ENCODE measurements at places on chromosomes 2 and 18. TPM values are rescaled to one million over a fixed set of nuclear protein-coding genes. Genes with fewer than 3 reads are reported as not detected.

Gene DYNAP
- not detected for total RNA-seq

Gene SAG
- total RNA-seq, result not detected

Gene OSBPL6
- 22.3 TPM for total RNA-seq

Gene HOXD9
- not detected for total RNA-seq

Gene SLC66A2
- 31.0 TPM for total RNA-seq

Gene DNAH6
- 6.6 TPM for total RNA-seq

Gene LINC00305
- not detected for total RNA-seq

DNA sequence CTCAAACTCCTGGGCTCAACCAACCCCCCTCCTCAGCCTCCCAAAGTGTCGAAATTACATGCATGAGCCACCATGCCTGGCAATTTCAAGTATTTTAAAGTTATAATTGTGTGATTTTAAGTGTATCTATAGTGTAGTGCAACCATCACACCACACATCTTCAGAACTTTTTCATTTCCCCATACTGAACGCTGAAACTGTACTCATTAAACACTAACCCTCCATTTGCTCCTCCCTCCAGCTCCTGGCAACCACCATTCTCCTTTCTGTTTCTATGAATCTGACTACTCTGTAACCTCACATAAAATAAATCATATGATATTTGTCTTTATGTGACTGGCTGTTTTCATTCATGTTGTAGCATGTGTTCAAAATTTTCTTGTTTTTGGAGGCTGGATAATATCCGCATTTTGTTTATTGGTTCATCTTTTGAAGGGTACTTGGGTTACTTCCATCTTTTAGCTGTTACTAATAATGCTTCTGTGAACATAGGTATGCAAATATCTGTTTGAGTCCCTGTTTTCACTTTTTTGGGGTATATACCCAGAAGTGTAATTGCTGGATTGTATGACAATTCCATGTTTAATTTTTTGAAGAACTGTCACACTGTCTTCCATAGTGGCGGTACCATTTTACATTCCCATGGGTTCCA lies 188.2 kb downstream of the PLCL1 start:
- DNase-seq, result no peak

DNA sequence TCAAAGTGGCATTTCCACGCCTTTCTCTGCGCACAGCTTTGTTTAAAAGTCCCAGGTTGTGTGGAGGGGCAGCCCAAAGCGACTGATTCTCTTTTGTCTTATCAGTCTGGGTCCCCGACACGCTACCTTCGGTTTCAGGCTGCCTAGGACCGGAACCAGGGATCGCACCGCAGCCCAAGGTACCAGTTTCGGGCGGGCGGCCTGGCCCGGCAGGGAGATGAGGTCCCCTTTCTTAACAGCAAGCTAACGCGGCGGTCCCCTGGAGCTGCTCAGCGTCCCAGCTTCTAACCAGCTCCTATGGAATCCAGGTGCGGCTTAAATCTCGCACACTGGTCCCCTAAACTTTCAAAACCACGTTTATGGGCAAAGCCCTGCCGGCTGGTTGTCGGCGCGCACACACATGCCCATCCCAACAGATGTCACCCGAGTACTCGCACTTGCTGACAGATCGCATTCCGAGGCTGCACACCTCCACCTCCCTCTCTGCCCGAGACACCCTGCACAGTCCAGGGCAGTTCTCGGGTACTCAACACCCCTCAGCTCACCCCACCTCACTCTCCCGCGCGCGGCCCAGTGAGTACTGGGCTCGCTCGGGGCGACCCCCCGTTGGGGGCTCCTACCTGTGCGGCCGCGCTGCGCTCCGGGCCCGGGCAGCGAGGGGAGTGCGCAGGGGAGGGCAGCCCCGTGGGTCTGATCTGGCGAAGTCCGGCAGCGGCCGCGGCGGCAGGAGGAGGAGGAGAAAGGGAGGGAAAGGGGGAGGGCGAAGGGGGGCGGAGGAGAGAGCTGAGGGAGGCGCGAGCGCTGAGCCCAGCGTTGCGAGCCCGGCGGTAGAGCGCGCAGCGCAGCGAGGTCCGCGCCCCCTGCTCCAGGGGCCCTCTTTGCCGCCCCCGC lies at the start of gene EFEMP1:
Gene EFEMP1 (minus strand): TSS at position 692 of the 891 bp plus-strand sequence. CDS start 1,342 bp downstream, outside the sequence.
- DNase-seq, result no peak

- DNase-seq, result no peak
Observed at GRCh38 chr2:58983111-58983510, 742.0 kb upstream of the FANCL start.

- DNase-seq, result no peak
Observed at GRCh38 chr2:241356871-241357260, 781 bp downstream of the FARP2 start.

DNA sequence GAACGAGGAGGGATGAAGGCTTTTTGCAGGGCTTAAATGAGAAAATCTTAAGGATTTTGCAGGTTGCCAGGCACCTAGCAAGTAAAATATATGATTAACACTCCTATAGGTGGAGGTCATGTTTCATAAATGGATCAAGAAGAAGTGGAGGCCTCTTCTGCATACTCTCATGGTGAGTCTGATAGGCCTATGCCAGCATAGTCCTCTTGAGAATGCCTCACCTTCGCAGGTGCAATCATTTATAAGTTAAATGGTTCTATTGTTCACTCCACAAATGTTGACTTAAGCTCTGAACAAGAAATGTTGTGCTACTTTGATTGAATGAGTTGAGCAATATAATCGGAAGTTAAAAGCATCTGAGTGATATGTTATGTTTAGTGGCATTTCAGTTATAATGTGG lies 12.1 kb downstream of the LRRTM1 start:
- no peak for DNase-seq

GRCh38 chr2:96153991-96154431 lies 8.8 kb upstream of the DUSP2 start:
- DNase-seq, result no peak

DNA sequence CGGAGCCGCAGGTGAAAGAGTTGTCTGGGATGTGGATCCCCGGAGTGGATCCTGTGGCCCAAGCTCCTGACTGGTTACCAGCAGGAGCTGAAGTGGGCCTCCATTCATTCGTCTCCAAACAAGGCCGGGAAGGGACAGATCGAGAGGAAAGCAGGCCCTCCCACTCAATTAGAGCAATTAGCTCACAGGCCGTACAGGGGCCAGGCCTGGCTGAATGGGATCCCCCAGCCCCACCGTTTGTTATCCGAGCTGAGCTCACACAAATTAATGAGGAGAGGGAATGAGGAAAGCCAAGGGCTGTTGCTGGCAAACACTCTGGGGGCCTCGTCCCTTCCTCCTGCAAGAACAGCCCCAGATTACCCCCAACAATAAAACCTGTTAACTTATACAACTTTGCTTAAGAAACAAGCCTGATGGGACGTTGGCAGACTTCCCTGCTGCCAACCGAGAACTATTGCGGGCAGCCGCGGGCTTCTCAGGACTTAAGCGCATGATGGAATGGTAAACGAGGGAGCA lies 338.0 kb downstream of the BCL11A start:
- no peak for DNase-seq

DNA sequence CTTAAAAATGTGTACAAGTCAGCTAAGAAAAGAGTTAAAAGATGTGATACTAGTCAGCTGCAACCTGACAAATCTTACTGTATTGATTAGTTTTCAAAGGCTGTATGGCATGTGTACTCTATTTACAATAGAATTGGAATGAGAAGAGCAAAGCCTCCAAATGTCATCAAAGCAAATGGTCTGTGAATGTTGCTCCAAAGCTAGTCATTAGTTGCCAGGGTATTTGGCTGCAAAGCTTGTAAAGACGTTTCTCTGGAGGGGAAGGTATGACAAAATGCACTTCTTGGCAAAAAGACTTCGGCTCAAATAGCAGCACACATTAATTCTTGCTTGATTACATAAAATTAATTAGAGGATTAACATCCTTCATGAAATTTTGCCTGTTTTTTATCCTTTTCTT lies 59.3 kb downstream of the ETAA1 start:
- no peak for DNase-seq

DNA sequence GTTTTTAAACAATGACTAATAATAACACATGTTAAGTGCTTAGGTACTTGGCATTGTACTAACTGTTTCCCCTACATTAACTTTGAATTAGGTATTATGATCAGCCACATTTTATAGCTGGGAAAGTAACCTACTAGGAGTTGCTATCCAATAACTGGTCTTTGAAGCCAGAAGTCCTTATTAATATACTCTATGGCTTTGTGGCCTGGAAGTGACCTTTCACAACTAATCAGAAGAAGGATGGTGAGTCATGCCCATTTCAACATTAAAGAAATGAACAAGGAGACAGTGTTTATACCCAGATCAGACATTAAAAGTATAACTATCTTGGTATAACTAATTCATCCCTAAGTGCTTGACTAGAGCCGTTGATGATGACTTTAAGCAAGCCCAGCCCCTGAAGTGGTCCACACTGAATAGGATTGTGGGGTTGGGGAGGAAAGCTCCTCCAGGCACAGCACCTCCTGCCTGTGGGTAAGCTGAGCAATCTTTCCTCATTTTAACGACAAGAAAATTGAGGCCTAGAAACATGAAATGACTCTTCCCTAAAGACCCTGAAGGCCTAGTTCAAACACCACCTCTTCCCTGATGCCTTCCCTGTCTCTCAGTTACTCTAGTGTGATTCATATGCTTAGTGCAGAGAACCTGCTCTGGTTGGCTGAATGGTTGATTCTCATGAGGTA lies 71.6 kb upstream of the RFX8 start:
- no peak for DNase-seq

DNA sequence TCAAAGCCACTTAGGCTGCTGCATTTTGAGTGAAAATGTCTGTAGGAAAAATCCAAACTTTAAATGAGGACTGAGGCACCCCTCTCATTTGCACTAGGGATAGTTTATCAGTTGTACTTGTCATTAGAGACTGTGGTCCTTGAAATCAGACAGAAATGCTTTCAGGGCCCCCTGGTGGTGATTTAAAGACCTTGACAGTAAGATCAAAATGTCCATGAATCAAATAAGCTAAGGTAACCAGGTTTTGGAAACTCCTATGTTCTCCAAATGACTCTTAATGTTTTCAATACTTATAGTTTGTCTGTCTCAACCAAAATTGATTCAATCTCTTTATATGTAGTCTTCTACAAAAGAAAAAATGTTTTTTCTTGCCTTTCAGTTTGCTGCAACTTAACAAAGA lies 28.8 kb upstream of the DDX18 start:
- no peak for DNase-seq

DNA sequence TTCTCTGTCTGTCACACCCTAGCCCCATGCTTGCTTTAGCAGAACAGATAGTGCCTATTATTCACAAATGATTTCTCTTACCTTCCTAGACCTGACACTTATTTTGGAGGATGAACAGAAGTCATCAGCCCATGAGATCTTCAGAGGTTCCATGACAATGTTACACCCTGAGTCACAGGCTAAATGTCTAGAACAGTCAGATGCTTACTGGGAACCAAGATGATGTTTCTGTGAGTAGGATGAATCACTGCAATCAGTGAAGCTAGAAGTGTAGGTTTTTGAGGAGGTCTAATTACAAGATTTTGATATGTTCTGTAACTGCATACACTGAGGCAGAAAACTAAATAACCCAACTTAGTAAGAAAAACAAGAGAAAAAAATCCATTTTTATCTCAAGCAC lies 123.0 kb upstream of the THUMPD2 start:
- DNase-seq, result no peak

DNA sequence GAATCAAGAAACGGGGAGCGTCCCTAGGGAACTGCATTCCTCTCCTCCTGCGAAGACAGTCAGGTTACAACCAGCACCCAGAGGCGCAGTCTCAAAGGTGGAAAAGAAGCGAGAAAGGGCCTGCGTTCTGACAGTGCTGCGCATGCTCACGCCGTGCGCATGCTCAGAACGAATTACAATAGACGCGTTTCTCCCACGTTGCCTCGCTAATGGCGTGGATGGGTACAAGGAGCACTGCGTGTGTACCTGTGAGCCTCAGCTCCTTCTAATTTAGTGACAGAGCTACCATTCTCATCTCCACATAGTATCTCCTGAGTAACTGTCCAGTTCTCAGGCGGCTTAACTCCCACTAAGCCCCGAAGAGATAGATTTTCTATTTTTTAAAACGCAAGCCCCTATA lies 448.8 kb downstream of the TXNL1 start:
- DNase-seq, result no peak
